A172 (cell line): ENCODE measurements at places on chromosomes 7 and 10.

GRCh38 chr10:69220507-69220906 lies 375 bp downstream of the HKDC1 start:
- no peak for DNase-seq

- DNase-seq = no peak
These were observed 70.9 kb upstream of the COL1A2 start for GRCh38 chr7:94323844-94324243.

- DNase-seq = no peak
These were observed 10.2 kb upstream of the TMEM254 start for GRCh38 chr10:80068270-80068669.

DNA sequence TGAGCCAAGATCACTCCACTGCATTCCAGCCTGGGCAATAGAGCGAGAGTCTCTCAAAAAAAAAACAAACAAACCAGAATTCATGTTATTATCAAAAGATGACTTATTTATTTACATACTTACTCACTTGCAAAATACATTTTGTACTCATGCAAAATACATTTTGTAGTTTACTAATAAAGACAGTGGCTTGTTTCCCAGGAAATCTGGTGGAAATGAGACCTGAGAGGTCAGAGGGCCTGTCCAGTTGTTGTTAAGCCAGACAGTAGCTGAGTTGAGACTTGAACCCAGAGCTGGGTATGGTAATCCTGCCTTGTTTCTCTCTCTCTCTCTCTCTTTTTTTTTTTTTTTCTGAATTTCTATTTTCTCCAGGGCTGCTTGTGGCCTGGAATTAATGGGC lies 29.5 kb downstream of the PDSS1 start:
- no peak for DNase-seq

DNA sequence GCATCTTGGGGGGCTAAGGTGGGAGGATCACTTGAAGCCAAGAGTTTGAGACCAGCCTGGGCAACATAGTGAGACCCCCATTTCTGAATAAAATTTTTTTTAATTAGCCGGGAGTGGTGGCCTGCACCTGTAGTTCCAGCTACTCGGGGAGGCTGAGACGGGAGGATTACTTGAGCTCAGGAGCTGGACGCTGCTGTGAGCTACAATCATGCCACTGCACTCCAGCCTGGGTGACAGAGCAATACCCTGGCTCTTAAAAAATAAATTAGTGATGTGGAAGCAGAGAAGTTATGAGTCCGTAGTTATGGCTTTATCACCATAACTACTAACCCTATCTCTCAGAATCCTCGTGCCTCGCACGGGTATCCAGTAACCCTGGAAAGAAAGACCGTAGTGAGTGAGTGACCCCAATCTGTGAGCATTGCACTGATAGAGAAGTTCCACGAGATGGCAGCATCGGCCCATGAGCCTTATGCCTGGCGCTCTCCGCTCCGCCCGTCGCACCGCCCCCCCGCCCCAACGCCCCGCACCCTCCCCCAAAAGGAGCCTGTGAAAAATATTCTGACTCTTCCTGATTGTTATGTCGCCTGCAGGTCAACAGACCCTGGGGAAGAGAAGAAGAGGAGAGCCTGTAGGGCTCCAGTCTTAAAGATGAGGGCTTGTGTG lies 4.9 kb upstream of the SLC29A3 start:
- peak; percentile 57 for DNase-seq

DNA sequence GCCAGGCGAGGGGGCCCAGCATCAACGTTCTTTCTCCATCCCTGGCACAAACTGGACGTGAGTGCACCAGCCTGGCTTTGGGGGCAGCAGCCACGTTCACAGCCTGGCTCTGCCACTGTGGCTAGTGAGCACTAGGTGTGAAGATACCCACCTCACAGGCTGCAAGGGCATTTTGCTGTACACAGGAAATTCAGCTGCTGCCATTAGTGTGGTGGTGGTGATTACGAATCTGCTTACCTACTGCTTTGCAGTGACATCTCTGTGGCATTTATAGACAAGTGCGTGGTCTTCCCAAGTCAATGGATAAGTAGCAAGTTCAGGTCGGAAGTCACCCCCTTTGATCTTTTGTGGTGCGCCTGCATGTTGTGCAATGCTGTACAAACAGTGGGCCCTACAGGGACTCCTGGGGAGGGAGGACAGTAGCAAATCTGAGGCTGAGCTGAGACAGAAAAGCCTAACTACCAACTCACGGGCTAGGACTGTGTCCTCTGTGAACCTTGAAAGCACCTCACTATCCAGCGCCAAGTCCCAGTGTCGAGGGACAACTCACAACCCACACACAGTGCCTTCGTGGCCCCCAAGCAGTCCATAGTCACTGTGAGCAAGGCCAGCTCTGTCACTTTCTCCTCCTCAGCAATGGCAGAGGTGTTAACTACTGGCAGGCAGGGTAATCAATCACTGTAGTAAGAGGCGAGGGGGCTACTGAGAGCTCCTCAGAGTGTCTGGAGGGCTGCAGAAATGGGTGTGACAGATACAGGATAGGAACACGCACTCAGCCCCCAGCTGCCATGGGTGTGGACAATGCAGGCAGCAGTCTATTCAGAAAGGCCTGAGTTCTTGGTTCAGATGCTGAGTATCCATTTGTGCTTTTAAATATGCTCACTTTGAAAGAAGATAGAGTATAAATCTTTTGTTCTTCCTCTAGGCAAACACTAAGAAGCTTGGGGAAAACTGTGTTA lies 17.0 kb upstream of the MMP21 start:
- no peak for DNase-seq

DNA sequence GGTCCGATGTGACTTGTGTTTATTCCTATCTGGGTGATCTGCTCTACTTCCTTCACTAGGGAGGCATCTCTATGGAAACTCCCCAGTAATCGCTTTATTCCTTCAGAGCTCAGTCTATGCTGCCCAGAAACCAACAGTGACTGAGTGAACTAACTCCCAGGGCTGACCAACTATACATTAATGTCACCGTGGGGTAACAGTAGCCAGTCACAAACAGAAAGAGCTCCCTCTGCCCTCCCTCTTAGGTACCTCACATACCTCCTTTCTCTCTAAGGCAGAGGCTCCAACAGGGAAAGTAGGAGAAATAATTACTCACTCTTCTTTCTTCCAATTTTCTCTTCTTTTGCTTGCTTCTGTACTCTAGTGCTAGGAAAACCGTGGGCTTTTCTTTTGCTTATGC lies 855.0 kb downstream of the REEP3 start:
- no peak for DNase-seq

GRCh38 chr10:72490951-72491350 lies 134.9 kb downstream of the MICU1 start:
- no peak for DNase-seq

GRCh38 chr10:68550747-68551411 lies 9.3 kb upstream of the TET1 start:
- peak; percentile 83 for DNase-seq

DNA sequence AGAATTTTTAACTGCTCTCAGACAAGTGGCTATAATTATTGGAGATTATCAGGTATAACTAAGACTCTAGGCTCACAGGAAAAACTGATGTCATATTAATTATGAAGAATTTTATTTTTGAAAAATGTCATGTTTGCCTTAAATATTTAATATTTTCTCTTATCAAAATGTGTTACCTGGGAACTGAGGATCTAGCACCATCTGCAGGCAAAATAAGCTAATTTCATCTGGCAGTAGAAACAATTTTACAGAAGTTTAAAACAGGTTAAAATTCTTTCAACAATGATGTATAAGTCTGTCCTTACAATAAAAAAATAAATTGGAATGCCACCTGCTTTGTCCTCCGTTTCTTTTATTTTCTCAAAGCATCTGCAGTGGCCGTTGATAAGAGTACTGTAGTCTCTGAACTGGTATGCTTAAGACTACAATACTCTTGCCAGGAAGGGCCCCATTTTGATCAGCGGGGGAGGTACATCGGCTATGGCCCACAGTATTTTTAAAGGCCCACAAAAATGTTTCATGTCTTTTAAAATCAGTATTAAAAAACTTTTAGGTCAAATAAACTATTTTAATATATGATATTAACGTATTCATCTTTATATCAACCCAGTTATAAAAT lies 81.3 kb downstream of the VWDE start:
- peak; percentile 26 for DNase-seq

DNA sequence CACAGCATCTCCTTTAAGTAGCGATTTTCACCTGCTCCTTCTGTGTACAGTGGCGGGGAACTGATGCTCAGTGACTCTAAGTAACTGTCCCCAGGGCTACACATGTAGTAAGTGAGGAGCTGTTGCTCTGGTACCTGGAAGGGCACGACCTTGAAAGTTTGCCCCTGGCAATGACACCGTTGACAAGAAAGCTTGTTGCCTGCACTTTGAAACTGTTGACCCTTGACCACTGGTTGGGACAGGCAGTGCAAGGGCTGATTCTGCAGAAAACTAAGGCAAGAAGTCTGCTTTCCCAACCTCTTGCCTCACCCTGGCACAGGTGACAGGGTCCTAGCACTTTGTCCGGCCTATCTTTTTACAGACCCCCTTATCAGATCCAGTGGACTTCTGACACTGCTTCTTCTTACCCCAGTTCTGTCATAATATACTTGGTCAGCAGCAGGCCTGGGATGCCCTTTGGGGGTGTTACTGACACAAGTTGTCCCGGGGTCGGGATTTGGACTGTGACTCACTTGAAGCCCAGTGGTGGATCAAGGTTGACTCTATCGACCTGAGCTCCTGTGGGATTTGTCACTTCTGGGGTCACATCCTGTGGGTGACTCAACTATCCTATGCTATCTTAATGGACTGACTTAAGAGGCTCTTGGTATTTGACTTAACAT lies 5.8 kb downstream of the ACSL5 start:
- DNase-seq = peak; percentile 91

GRCh38 chr10:124222318-124222987 lies 129.1 kb upstream of the CHST15 start:
- DNase-seq = no peak

- DNase-seq = no peak
These were observed 76.7 kb downstream of the EMX2 start for GRCh38 chr10:117619223-117619622.

DNA sequence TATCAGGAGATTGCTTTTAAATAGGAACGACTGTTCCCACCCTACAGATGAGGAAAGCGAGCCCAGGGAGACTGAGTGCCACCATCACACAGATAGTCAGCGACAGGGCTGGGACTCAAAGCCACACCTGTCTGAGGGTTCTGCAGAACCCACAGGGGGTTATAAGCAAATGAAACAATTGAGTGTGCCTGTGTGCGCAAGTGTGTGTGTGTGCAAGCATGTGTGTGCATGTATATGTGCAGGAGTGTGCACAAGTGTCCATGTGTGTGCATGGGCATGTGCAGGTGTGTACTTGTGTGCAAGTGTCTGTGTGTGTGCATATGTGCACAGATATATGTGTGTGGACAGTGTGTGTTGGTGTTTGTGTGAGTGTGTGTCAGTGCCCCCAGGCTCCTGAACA lies 280.2 kb downstream of the GRID1 start:
- no peak for DNase-seq

DNA sequence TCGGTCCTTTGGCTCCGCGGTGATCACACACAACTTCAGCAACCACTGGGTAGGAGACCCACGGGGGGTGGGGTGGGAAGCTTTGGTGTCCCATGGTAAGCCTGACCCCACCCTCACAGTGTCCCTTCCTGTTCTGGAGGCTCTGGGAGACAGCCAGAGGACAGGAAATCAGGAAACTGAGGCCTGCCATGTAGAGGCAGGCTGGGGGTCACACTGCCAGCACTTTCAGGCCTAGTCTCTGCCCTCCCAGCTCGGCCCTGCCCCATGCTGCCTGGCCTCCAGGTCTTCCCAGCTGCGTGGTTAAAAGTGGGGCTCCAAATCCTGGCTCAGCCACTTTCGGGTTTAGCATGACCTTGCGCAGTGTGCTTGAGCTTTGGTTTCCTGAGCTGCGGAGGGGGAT lies 10.9 kb downstream of the AQP1 start:
- DNase-seq = no peak

GRCh38 chr10:5283305-5284158 lies 81.2 kb upstream of the UCN3 start:
- peak; percentile 49 for DNase-seq

DNA sequence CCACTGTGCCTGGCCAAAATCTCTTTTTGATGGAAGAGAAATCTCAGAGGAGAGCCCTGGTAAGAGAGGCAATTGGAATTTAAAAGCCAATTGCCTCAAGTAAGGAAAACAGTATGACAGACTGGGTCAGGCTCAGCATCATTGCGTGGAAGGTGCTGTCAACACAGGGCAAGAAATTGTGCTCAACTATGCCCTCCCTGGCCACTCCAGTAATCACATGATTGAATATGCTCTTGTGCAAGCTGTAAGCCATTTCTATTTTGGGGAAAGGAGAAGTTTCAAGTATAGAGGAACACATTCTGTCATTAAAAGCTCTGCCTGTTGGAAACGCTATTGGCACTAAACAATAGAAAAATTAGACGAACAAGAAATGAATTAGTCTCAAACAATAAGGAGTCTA lies 1127.7 kb downstream of the REEP3 start:
- DNase-seq = no peak

DNA sequence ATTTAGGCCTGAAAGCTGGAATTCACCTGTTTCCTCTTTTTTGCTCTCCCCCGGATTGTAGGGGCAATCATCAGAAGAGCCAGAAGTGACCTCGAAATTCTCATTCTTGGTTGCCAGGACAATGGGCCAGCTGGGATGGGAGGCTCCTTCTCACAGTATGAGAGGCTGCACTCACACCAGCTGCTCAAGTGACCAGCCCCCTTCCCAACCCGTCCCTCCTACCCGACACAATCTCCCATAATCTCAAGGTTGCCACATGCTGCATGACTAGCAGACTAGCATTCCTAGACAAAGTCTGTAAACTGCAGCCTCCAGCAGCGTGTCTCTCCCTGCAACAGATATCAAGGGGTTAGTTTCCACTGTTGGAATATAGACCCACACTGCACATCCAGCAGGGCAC lies 110.3 kb downstream of the C1GALT1 start:
- DNase-seq = no peak

DNA sequence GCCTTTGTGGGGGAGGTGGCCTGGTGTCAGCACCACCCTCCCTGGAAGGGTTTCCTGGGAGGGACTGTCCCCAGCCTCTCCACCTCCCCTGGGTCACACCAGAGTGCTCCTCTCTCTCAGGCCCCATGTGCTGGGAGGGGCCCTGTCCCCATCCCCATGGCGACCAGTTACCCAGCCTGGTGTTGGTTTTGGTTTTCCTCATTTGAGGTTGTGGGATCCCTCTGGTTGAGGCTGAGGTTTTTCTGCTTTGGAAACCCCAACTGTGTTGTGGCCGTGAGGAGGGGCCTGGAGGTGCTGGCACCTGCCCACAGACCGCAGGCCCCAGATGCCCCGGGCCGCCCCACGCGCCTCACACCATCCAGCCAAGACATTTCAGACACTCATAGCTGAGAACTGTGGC lies 106.3 kb downstream of the GRK5 start:
- peak; percentile 61 for DNase-seq

DNA sequence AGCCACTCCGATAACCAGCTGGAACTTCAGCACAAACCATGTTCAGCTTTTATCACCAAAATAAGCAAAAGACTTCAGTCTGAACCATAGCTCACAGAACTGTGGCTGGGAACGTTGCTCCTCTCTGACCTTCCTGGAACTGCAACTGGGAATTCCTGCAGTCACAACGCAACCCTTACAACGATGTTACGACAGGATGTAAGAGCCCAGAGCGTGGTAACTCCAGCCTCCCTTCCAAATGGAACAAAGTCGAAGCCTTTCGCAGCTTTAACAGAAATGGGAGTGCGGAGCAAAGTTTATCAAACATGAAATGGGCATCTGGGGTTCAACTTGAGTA lies 162.6 kb downstream of the ADAM12 start:
- DNase-seq = no peak

- no peak for DNase-seq
These were observed 136.1 kb downstream of the ICA1 start for GRCh38 chr7:8125680-8126444.

- no peak for DNase-seq
These were observed 21.6 kb downstream of the TAS2R41 start for GRCh38 chr7:143499246-143499645.
